CD4-positive, alpha-beta memory T cell (primary cell): ENCODE measurements at places on chromosomes 4 and X.

- DNase-seq = no peak
These were observed 42.5 kb downstream of the UNC5C start for GRCh38 chr4:95506264-95506663.

DNA sequence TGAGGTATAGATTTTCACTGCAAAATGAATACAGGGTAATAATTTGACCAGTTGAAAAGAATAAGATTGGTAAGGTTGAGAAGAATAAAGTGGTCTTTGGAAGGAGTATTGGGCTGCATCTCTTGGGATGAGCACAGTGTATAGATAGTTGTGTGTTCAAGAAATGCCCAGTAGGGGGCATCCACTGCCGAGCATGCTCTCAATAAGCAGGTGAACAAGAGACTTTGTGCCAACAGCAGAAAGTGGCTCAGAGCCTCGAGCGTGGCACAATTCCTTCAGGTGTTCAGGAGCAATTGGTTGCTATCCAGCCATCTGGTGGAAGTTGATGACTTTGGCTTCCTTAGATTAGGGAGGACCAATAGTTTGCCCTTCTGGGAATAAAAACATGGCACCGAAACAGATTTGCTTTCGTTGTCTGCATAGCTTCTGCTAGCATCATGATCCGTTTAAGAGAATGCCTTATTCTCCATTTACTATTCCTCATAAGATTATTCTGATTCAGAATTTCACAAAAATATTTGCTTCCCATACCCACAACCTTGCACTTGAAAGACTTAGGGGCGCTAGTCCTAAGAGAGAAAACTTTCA is 258.1 kb upstream of the NEIL3 start:
- DNase-seq = no peak

DNA sequence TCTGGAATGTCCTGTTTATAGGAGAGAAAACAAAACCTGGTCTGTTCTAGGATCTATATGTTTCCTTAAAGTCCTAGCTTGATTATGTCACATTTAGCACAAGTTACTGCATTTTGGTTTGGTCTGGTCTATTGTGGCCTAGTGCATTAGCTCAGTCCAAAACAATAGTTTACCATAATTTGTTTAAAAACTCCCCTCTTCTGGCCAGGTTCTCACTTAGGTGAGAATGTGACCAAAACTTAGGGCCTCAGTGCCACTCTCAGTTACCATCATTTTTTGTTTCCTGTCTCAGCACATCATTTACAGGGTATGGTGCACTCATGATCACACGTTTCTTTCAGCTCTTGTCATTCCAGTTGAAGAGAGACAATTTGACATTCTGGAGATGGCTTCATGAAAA is 378.5 kb downstream of the KLHL4 start:
- DNase-seq = no peak

DNA sequence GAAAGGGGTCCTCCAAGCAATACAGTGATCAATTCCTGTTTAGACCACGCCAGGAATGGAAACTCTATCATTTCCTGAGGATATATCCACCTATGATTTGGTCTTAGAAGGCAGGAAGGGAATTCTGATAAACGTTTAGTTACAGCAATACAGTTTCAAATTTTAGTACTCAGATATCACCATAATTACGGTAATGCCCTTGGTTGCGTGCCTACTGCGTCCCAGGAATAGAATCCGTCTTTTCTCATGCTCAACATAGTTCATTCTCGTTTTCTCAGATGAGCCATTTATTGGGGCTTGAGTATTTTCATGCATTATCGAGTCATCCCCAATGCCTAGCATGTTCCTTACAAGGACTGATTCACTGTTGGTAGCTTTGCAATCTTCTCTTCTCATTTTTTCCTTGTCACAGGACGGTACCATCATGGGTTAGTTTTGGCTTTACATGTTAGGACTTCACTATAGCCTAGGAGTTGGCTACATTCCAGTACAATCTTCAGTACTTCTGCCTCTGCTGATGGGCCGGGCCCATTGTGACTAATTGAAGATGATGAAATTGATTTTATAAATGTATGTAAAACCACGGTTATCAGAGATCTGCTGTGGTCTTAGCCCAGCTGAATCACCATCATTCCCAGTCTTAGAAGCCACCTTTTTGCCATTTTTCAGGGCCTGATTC is 4.4 kb upstream of the PRKX start:
- DNase-seq = no peak

DNA sequence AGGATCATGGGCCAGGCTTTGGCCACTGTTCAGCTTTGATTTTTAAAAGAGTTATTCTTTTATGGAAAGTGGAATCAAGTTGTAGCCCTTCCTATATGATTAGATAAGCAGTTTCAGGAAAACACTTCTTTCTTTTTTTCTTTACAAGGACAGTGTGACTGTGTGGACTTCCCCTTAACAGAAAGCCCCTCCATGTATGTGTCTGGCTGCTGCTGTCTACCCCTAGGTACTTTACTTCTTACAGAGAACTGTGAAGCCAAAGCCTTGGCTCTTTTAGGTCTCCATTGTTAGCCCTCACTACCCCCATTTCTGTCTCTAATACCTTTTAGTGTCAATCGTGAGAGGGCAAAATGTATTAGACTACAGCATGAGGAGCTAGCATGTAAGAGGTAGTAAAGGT is 19.1 kb downstream of the VSIG1 start:
- no peak for DNase-seq

DNA sequence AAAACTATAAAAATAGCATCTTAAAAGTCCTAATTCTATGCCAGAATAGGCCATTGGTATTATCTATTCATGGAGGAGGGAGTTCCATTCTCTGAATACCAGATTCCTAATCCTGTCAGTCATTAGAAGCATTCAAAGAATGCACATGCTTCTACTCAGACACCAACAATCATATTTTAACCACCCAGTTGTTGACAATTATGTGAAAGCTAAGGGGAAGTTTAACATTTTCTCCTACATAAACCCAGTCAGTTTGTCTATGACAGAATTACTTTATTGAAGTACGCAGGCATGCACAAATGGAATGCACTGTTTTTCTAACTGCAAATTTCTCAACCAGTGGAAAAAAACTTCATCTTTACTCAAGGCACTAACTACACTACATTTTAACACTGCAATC is 69.6 kb upstream of the MTNR1A start:
- DNase-seq = no peak
